H4 (cell line): ENCODE measurements at places on chromosomes 2 and 18.
A peak's percentile ranks its signal among the peaks of the same experiment; 100 is the strongest.

- DNase-seq: no peak
Measured at GRCh38 chr2:190563109-190563508, 28.6 kb upstream of the NEMP2 start.

DNA sequence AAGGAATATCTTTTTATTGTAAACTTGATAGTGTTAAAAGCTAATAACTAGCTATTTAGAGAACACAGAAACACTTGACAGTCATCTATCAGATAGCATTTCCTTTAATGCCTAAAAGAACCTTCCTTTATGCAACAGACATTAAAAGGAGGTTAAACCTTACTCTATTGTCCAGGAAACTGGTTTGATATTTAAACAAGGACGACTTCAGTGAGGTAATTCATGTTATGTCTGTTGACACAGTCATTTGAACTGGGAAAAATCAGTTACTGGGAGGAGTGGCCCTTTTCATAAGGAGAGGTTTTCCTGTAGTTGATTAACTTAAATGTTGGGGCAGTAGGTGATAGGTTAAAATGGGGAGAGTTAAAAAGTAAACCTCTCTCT lies 6.7 kb downstream of the TGIF1 start:
- DNase-seq: no peak

DNA sequence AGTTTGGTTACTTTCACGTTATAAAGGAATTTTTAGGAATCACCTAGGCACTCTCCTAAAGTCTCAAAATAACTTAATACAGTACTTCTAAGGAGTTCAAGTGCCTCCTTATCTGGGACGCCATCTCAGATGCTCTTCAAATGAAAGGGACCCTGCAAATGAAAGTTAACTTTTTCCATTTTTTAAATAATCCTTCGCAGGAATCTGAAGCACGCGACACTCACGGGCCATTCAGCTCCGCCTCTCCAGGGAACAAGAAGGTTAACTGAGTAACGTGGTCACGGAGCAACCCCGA lies 537 bp upstream of the ZC3H15 start:
- DNase-seq: no peak

DNA sequence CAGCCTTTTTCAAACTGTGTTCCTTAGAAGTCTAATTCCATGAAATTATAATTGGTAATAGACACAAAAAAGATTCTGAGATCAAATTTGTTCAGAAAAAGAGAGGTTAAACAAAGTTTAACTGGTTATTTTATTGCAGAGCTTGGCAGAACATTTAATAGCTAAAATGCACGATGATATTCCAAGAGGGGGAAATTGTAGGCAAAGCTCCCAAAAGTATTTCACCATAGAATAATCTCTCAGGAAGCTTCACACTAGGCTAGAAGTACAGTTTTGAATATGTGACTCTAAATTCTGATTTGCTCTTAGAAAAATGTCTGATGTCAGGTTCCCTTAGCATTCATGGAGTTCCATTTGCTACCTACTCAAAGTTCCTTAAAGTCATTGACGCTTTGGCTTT lies 292.4 kb upstream of the SETBP1 start:
- DNase-seq: no peak

DNA sequence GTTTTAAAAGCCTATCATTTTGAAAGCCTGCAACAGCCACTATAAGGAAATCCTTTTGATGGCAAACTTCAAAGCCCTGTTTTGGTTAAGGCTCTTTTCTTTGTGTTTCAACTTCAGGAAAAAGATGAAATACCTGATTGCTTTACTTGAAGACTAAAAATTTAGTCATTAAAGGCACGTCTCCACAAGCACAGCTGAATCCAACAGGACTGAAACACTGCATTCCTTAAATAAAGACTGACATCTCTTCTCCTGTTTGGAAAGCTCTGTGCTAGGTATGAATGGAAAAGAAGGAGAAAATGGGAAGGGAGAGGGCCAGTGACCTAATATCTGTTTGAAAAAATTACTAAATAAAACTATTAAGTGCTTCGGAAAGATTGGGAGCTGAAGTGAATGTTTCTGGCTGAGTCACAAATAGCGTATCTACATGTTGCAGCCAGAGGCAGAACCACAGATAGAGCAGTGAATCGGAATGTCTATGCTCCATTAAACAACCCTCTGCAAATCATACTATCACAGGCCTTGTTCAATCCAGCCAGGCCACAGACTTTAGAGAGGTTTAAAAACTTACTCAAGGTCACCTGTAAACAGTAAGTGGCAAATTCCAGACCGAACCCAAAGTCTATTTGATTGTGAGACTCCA lies 21.1 kb upstream of the RALBP1 start:
- DNase-seq: no peak

- DNase-seq: peak; percentile 58
Measured at GRCh38 chr2:60260639-60261296, 292.7 kb downstream of the BCL11A start.

DNA sequence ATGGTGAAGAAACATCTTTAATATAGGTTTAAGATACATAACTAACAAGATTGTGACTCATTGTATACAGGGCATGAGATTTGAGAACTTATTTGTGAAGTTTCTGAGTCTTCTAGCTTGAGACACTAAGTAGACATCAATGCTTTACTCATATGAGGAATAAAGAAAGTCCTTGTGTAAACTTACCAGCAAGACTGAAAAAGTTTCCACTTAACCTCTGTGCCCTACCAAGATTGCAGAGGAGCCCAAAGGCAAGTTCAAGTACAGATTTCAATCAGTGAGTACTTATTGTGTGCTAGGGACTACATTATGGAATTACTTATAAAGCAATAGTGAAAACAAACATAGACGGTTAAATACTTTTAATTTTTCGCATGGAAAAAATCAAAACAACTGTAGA lies 1041.2 kb upstream of the CELF4 start:
- no peak for DNase-seq

- no peak for DNase-seq
Measured at GRCh38 chr18:26545335-26546123, 2.8 kb downstream of the KCTD1 start.
